Activated CD4-positive, alpha-beta T cell treated with anti-CD3 and anti-CD28 coated beads for 48 hours (primary cell): ENCODE measurements at places on chromosomes 2 and 18.

- no peak for DNase-seq
Measured at GRCh38 chr2:216695401-216695821, at the start of gene IGFBP5. IGFBP5 (minus strand) TSS chr2:216695549; CDS start chr2:216694775, 774 bp downstream.

DNA sequence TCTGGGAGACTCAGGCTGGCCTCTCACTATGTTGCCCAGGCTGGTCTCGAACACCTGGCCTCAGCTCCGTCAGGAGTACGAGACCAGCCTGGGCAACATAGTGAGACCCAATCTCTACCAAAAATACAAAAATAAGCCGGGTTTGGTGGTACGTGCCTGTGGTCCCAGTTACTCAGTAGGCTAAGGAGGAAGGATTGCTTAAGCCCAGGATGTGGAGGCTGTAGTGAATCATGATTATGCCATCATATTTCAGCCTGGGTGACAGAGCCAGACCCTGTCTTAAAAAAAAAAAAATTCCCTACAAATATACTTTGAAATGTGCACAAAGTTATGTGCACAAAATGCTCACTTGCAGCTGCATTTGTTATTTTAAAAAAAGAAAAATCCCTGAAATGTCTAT lies 26.3 kb upstream of the AGAP1 start:
- no peak for DNase-seq

- no peak for DNase-seq
Measured at GRCh38 chr2:8542381-8543059, 139.3 kb upstream of the ID2 start.

DNA sequence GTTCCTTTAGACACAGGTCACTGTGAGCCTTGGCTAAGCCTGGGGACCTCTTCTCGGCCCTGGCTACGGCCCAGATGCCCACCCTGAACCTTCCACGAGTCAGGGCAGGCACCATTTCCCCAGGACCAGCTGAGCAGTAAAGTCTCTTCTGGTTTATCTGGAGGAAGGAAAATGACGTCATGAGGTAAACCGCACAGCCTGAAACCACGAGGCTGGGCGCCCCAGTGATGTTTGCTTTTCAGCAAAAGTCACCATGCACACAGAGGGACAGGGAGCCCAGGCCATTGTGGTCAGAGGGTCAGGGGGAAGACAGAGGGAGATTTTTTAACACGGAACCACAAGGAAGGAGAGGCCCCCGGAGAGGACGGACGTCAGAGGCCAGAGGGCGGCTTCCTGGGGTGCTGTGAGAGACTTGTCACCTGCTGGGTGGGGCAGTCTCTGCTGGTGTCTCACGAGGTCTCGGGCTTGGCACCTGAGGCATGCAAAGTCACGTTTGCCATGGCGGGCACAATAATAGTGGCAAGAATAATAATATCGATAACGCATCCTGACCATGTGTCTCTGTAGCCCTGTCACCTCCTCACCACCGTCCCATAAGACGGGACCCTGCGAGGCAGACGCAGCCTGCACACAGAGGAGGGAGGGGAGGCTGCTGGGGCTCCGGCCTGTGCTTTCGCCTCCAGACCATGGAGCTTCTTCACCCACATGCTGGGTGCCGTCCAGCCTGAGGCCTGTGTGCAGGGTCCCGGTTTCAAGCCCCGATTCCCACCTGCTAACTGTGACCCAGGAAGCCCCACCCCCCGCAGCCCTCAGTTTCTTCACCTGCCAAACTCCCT lies 33.2 kb upstream of the FOSL2 start:
- peak; percentile 86 for DNase-seq

DNA sequence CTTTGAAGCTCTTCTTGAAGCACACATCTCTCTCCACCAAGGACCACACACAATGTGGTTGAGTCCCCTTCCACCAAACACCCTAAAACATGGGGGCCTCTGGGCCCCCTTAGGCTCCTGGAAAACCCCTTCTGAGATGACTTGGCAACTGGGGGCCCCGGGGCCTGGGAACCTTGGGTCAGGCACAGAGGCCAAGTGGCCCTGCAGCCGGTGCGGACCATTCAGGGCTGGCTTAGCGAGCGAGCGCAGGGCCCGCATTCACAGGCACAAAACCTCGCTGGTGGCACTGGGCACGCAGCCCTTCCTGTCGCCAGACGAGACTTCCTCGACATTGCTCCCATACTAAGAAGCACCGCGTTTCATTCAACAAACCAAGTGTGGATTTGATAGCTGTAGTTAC lies 111.2 kb upstream of the ID2 start:
- no peak for DNase-seq

DNA sequence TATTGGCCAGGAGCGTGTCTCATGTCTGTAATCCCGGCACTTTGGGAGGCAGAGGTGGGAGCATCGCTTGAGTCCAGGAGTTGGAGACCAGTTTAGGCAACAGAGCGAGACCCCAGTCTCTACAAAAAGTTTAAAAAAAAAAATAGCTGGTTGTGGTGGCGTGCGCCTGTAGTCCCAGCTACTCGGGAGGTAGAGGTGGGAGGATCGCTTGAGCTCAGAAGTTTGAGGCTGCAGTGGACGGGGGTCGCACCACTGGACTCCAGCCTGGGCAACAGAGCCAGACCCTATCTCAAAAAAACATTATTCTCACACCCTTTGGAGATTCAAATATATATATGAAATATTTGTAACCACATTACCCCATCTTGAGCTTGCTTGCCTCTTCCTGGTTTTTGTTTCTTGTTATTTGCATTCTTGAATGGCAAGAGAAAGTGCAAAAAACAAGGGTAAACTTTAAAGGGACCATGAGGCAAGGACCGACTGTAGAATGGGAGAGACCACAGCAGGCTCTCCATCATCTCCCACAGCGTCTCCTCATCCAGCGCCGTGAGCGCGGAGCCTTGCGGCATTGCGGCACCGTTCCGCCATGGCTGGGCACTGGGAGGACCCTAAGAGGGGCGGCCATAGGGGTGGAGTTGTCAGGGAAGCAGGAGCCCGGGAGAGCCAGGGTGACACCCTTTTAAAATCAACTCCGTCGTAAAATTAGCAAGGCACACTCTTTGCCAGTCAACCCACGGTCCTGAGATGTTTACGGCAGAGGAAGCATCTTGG lies 1.4 kb downstream of the ELP2 start:
- no peak for DNase-seq

DNA sequence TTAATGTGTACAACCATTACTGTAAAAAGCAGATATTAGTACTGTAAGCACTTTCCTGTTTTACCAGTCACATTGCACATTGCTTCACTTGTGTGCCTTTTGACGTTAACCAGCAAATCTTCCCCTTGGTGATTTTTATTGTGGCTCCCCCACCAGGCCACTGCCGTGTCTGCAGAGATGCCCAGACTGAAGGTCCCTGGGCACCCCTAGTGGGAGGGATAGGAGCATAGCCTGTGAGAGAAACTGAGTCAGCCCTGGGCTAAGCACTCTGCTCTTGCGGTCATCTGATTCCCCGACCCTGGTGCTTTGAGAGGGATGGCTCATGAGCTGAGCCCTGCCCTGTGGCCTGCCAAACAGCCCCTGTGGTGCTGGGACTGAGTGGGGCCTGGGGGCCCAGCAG lies 73.4 kb downstream of the INPP4A start:
- DNase-seq, result peak; percentile 58

DNA sequence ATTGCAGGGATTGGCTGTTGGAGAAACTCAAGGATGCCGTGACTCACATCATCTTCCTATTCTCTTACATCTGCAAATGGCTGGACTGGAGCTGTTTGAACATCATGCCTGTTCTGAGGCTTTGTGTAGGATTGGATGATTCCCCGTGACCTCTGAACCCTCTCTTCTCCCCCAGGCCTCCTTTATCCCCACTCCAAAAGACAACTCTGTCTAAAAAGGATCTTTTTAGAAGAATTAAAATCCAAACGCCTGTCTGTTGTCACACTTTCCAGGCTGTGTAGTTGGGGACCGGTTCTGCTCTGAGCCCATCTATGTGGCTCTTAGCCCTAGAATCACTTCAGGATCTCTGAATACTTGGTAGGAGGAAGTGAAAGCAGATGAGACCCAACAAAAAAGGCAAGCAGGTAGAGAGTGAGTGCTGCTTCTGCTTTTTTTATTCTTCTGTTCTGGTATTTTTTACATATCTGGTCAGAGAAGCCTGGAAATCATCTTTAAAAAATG lies 565 bp downstream of the SP140 start:
- no peak for DNase-seq

- no peak for DNase-seq
Measured at GRCh38 chr2:186726938-186727337, 33.1 kb downstream of the FAM171B start.

DNA sequence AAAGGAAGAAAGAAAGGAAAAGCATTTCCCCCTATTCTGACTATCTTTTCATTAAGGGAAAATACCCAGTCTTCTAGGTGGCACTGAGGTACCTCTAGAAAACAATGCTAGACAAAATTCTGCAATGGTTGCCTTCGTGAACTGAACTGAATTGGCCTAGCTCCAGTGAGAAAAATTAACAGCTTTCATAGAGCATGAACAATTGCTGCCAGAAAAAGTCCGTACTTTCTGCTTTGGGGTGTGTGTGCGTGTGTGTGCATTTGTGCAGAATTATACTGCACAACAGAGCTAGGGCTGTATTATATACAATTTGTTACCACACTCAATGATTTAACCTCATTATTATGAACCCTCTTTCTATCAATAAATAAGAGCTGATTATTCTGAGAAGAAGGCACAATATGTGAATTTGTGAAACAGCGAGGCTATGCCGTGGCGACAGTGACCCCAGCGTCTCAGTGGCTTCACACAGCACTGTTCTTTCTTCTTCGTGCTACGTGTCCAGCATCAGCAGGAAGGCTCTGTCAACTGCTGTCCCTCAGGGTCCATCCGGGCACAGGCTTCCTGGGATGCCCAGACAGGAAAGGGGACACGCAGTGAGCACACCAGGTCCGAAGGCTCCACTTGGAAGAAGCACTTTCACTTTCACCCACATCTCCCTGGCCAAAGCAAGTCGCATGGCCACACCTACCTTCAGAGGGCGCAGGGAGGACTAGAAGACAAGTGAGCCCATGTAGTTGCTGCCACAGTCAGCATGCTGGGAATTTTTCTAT lies 47.5 kb downstream of the PTGR3 start:
- peak; percentile 11 for DNase-seq

DNA sequence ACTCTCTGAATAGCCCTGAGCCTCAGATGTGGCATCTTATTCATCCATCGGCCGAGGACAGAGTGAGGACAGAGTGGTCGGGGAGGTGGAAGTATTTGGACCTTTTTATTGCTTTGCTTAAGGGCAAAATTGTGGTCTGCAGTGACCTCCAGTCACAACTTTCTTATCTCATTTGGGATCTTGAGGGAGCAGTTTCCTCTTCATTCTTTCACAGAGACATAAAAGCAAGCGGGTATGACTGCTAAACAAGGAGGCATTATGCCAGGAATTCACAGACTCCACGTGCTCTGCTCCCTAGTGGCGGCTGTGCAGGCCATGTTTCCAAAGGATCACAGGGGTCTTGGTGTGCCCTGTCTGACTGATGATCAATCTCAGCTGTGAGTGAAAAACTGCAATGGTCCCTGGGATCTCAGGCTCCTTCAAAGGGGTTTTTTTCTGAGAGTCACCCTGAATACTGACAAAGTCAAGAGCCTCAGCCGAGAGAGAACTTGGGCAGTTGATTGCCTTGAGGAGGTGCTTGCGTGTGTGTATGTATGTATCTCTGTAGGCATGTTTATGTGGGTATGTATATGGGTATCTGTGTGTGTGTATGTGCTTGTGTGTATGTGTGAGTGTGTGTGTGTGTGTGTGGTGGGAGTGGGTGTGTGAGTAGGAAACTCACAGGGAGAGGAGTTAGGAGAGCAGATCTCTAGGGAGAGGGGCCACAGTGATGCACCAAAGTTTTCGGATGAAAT lies 47.7 kb downstream of the RAPGEF4 start:
- no peak for DNase-seq

- DNase-seq, result no peak
Measured at GRCh38 chr2:207987025-207987716, 38.2 kb downstream of the PLEKHM3 start.

DNA sequence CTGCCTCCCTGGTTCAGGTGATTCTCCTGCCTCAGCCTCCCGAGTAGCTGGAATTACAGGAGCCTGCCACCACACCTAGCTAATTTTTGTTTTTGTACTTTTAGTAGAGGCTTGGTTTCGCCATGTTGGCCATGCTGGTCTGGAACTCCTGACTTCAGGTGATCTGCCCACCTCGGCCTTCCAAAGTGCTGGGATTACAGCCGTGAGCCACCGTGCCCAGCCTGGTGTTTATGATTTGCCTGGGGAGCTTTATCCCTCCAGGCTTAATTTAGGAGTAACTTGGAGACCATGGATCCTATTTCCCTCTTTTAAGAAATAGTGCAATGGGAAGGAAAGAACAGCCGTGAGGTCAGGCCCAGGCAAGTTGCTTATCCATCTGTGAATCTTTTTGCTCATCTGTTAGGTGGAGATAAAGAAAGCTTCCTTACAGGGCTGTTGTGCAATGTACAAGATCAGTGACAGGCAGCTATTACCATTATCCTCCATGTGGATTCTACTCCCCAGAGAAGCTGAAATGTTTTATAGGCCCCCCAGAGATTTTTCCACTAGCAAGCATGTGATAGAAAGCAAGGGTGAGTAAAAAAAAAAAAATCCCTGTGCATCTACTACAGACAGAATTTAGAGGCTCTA lies 104.9 kb upstream of the MGAT5 start:
- DNase-seq, result no peak

DNA sequence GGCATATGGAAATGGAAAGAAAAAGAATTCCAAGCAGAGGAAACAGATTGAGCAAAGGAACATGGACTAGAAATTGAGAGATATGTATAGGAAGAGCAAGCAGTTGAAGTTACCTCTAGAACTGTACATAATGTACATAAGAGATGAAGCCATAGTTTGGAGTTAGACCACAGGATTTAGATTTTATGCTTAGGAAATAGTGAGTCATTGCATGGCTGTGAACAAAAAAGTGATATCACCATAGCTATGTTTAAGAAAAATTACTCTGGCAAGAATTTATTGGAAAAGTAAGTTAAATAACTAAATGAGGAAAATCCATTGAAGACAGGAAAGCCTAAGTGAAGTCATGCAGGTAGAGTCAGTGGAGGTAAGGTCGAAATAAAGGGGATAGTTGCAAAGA lies 99.4 kb upstream of the GALNT5 start:
- no peak for DNase-seq

DNA sequence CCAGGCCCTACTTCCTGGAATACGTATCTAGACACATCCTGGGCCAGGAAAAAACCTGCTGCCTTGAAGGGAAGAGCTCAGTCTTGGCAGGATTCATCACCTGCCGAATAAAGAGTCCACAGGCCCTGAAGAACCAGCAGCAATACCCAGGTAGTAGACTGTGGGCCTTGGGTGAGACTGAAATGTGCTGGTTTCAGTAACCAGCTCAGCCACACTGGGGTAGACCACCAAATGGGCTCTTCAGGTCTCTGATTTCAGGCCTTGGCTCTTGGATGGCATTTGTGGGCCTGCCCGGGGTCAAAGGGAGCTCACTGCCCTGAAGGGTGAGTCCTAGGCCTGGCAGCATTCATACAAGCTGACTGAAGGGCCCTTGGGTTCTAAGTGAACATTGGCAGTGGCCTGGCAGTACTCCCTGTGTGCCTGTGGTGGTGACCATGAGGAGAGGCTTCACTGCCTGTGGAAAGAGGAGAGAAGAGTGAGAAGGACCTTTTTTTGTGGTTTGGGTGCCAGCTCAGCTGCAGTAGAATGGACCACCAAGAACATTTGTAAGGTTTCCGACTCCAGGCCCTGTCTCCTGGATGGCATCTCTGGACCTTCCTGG lies 175.1 kb downstream of the ANKRD30B start:
- DNase-seq, result no peak
